ENCODE measurements at places on chromosomes 6 and 20.

DNA sequence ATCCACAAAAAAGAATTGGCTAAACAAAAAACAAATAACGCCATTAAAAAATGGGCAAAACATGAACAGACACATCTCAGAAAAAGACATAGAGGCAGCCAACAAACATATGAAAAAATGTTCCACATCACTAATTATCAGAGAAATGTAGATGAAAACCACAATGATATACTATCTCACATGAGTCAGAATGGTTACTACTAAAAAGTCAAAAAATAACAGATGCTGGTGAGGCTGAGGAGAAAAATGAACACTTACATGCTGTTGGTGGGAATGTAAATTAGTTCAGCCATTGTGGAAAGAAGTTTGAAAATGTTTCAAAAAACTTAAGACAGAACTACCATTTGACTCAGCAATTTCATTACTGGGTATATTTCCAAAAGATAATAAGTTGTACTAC is 430.1 kb upstream of the JAG1 start:
- no peak for DNase-seq

- no peak for DNase-seq
Measured at GRCh38 chr6:39927159-39927558, 7.1 kb downstream of the MOCS1 start.

GRCh38 chr20:34915131-34915530 is 38.7 kb downstream of the ACSS2 start:
- DNase-seq: no peak

- no peak for DNase-seq
Measured at GRCh38 chr20:24918579-24919566, 30.2 kb upstream of the CST7 start.

- DNase-seq: no peak
Measured at GRCh38 chr6:11616200-11616611, 78.7 kb downstream of the TMEM170B start.

DNA sequence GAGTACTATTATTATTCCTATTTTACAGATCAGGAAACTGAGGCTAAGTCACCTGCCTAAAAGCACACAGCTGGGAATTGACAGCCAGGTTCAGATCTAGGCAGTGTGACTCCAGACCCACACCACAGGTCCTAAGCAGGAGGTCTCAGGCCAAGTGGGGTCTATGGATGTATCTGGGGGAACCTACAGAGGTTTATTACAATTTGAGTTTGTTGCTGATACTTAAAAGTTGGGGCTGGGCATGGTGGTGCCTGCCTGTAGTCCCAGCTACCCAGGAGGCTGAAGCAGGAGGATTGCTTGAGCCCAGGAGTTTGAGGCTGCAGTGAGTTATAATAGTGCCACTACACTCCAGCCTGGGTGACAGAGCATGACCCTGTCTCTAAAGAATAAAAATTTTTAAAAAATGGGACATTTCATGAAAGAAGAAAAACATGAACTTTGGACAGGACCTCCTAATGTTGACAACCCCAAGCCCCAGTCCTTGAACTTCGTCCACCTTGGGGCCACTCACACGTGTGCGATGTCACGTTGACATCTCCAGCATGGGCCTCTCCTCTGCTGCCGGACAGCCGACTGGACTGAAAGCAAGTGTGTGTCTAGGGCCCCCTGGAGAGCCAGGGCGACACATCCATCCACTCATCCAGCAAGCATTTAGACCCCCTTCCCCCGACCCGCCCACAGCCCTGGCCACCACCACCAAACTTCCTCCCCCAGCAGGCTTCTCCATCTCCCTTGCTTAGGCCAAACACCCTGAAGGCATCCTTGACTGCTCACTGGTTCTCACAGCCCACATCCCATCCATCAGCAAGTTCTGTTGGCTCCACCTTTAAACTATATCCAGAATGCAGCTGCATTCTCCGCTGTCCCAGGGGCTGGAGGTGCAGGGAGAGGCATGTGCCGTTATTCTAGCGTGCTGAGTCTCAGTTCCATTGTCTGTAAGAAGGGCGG is 40.0 kb downstream of the NOL4L start:
- no peak for DNase-seq

DNA sequence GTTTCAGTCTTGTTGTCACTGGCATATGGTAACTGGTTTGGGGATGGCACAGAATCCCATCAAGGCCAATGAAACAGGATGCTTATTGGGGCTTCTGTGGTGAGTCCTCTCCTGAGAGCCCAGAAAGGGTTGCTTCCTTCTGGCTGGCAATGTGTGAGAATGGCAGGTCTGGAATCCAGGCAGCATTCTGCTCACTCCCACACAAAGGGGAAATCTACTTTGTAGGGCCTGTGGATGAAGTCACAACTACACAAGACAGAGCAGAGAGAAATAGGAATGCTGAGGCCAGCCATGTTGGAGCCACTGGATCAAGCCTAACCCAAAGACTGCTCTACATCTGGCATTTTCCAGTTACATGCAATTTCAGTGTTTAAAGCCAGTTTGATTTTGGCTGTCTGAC is 15.7 kb downstream of the PLAGL2 start:
- no peak for DNase-seq

DNA sequence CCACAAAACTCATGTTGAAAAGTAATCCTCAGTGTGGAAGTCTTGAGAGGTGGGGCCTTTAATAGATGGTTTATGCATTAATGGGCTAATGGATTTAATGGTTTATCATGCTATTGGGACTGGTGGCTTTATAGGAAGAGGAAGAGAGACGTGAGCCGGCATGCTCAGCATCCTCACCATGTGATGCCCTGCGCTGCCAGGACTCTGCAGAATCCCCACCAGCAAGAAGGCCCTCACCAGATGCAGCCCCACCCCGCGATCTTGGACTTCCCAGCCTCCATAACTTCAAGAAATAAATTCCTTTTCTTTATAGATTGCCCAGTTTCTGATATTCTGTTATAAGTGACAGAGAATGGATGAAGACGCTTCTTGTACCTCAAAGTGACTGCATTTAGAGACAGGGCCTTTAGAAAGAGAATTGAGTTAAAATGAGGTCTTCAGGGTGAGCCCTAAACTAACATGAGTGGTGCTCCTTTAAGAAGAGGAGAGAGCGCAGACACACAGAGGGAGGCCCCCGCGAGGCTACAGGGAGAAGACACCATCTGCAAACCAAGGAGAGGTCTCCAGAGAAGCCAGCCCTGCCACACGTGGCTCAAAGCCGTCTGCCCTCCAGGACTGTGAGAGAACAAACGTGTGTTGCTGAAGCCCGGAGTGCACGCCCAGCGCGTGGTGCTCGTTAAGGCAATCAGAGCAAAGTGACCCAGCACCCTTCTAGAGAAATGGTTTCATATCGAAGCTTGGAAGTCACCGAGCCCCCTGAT is 56.9 kb downstream of the IRF4 start:
- DNase-seq: no peak

GRCh38 chr6:31293343-31293742 is 21.5 kb upstream of the HLA-C start:
- peak; percentile 25 for DNase-seq

- no peak for DNase-seq
Measured at GRCh38 chr6:66508433-66508832, 801.4 kb upstream of the EYS start.

All from progenitor cell of endocrine pancreas (in vitro differentiated cells).